Activated CD4-positive, alpha-beta T cell treated with anti-CD3 and anti-CD28 coated beads, Interleukin-2, amount 10 ng/mL, durations not matched to agents 24 days and 14 days (primary cell): ENCODE measurements at places on chromosomes 1 and 21. TPM values are rescaled to one million over a fixed set of nuclear protein-coding genes. Genes with fewer than 3 reads are reported as not detected.

GRCh38 chr1:206729507-206729906, 41.1 kb upstream of the IL19 start:
- peaks cover 34% of the 10 kb centered on the region for H3K4me1 ChIP-seq
- no peak overlapping the region for H3K27ac ChIP-seq
- no peak overlapping the region for H3K4me3 ChIP-seq
- DNase-seq = no peak
- peaks cover 39% of the 10 kb centered on the region for H3K36me3 ChIP-seq

- no peaks in the 10 kb centered on the region for H3K27me3 ChIP-seq
- no peak for DNase-seq
- H3K4me3 ChIP-seq = no peak overlapping the region
- peaks cover 2% of the 10 kb centered on the region for H3K4me1 ChIP-seq
- no peak overlapping the region for H3K27ac ChIP-seq
- H3K36me3 ChIP-seq = no peaks in the 10 kb centered on the region
Measured at GRCh38 chr1:221085701-221086375, 206.6 kb downstream of the HLX start.

- H3K27me3 ChIP-seq = no peaks in the 10 kb centered on the region
- no peak overlapping the region for H3K27ac ChIP-seq
- H3K4me1 ChIP-seq = peaks cover 39% of the 10 kb centered on the region
- H3K36me3 ChIP-seq = peaks cover 14% of the 10 kb centered on the region
Measured at GRCh38 chr1:176193663-176194062, 13.4 kb downstream of the COP1 start.

DNA sequence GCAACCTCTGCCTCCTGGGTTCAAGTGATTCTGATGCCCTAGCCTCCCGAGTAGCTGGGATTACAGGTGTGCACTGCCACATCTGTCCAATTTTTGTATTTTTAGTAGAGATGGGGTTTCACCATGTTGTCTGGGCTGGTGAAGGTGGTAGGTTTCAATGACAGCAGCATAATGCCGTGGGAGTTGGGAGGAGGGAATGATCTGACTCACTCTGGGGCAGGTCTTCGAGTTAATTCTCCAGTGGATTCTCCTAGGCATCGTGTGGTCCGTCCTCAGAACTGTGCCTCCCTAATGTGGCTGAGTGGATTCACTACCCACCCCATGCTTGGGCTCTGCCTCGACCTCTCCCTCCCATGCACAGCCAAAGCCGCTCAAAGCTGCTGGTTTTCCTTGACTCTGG, 1.7 kb upstream of the GPR37L1 start:
- no peak for DNase-seq
- H3K36me3 ChIP-seq = no peaks in the 10 kb centered on the region
- H3K27ac ChIP-seq = no peak overlapping the region
- peaks cover 7% of the 10 kb centered on the region for H3K27me3 ChIP-seq
- no peak overlapping the region for H3K4me3 ChIP-seq

- no peak overlapping the region for H3K4me3 ChIP-seq
- H3K36me3 ChIP-seq = peaks cover 37% of the 10 kb centered on the region
- peaks cover 27% of the 10 kb centered on the region for H3K4me1 ChIP-seq
- no peak for DNase-seq
Measured at GRCh38 chr1:54227891-54228310, 27.9 kb downstream of the MRPL37 start.

The OR2T11 gene
- not detected in 2 replicates for total RNA-seq

The ARHGAP30 gene
- 134 and 139 TPM in 2 replicates for total RNA-seq

- no peak for DNase-seq
- no peak overlapping the region for H3K4me3 ChIP-seq
- H3K27me3 ChIP-seq = peaks cover 29% of the 10 kb centered on the region
Measured at GRCh38 chr1:53683986-53684740, 54.8 kb downstream of the GLIS1 start.

GRCh38 chr1:17700945-17701810, 54.0 kb upstream of the ACTL8 start:
- H3K27me3 ChIP-seq = no peaks in the 10 kb centered on the region
- H3K27ac ChIP-seq = no peak overlapping the region
- H3K4me1 ChIP-seq = no peaks in the 10 kb centered on the region
- no peak for DNase-seq
- H3K4me3 ChIP-seq = no peak overlapping the region

DNA sequence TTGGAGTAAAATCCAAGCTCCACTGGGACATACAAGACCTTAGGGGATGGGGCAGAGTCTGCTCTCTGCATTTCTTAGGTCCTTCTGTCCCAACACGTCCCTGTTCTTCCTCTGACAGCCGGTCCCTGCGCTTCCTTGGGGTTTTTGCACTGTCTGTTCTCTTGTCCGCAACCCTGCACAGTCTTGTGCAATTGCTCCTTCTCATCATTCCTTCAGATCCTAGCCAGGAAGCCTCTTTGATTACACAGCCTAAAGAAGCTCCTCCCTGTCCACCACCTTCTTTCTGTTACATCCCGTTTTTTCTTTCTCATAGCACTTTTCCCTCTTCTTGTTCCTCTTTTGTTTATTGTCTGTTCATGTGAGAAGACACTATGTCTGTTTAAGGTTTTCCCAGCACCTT, 19.9 kb downstream of the ACOT11 start:
- peaks cover 2% of the 10 kb centered on the region for H3K27me3 ChIP-seq
- H3K4me3 ChIP-seq = no peak overlapping the region
- no peak overlapping the region for H3K27ac ChIP-seq
- H3K36me3 ChIP-seq = no peaks in the 10 kb centered on the region
- DNase-seq = no peak

The FAM131C gene
- total RNA-seq = 0.26 and 0.38 TPM in 2 replicates

The EXO1 gene
- 60.9 and 63.5 TPM in 2 replicates for total RNA-seq

The SKI gene
- total RNA-seq = 40.7 and 41.1 TPM in 2 replicates

The SLC16A4 gene
- 0.43 and 0.44 TPM in 2 replicates for total RNA-seq

DNA sequence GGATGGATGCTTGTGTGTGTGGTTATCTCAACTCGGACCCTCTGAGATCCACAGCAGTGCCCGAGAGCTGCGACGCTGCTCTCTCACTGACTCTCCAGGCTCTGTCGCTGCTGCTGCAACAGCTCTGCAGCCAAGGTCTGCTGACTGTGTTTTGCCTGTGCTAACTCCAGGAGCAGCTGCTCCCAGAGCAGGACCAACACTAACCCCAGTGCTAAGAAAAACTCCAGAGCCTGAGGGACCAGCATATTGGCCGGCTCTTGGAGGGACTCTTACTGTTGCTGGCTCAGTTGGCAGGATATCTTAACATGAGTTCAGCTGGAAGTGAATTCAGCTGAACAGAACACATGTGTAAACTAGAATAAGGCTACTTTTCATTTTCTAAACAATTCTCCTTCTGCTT, 4.4 kb downstream of the LCE2C start:
- H3K27ac ChIP-seq = no peak overlapping the region
- peaks cover 2% of the 10 kb centered on the region for H3K27me3 ChIP-seq
- no peak overlapping the region for H3K4me3 ChIP-seq
- no peak for DNase-seq
- no peaks in the 10 kb centered on the region for H3K36me3 ChIP-seq
- H3K4me1 ChIP-seq = no peaks in the 10 kb centered on the region

- H3K36me3 ChIP-seq = peaks cover 50% of the 10 kb centered on the region
- peaks cover 81% of the 10 kb centered on the region for H3K4me1 ChIP-seq
- no peaks in the 10 kb centered on the region for H3K27me3 ChIP-seq
Measured at GRCh38 chr21:41366522-41367151, 4.8 kb downstream of the MX2 start.

DNA sequence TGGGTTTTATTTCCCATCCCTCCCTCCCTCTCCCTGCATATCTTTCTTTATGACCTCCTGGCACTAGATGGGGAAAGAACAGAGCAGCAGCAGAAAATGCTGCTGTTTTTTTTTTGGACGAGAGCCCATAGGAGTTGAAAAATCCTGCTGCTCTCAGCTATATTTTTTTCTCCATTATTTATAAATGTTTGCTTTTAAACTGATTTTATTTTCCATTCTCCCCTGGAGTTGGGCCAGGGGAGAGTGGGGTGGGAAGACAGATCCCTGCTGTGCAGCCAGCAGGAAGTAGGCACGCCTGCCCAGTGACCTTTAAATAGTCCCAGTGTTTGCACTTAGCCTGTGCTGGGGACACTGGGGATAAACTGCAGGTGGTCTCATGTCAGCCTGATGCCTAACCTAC, 17.4 kb downstream of the SFT2D2 start:
- no peak overlapping the region for H3K4me3 ChIP-seq
- H3K4me1 ChIP-seq = peaks cover 42% of the 10 kb centered on the region
- no peak for DNase-seq
- no peak overlapping the region for H3K27ac ChIP-seq

The CYB561D1 gene
- total RNA-seq = 11.3 and 13.1 TPM in 2 replicates
